MCF 10A (cell line): ENCODE measurements at places on chromosomes 6 and 20.

GRCh38 chr20:821731-822065 is 11.8 kb upstream of the FAM110A start:
- DNase-seq = no peak

DNA sequence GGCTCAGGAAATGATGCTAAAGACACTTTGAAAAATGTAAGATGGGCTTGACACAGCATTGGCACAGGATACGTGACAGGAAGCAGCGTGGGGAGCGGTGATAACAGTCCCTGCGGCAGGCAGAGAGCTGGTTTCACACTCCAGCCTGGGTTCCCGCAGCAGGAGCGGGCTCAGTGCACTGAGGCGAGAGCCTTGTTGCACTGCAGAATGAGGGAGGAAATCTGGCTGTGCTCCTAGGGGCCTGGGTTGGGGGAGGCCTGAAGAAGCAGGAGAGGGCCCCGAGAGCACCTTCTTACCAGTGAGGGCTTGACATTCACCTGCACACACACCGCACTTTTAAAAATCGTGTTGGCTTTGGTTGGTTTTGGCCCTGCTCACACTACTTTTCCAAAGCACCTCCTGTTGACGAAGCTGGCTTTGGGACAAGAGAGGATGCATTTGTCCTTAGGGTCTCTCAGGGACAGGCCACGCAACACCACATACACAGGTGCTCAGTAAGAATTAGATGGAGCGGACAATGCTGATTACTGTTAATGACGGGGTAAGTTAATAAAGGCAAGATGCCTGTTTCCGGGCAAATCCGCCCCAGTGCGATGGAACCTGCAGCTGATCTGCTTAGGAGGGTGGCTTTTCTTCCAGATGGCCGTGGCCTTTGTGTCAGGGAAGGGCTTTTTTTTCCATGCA is 49.4 kb upstream of the ARMC2 start:
- no peak for DNase-seq

- DNase-seq = peak; percentile 80
Measured at GRCh38 chr6:142323377-142323776, 21.6 kb downstream of the ADGRG6 start.

DNA sequence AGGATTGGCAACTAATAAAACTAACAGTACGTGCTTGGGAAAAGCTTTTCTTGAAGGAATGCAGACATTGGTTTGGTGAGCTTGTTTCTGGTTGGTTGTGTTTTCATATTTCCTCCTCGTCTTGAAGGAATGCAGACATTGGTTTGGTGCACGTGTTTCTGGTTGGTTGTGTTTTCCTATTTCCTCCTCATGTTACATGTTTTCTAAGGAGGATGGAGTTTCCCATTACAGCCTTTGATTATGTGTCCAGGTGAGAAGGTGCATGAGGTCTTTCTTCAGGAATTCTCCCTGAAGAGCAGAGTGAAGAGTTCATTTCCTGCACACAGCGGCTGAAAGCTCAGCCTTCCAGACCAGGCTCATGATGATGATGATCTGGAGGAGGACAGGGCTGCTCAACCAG is 190.6 kb downstream of the SMOC2 start:
- no peak for DNase-seq

DNA sequence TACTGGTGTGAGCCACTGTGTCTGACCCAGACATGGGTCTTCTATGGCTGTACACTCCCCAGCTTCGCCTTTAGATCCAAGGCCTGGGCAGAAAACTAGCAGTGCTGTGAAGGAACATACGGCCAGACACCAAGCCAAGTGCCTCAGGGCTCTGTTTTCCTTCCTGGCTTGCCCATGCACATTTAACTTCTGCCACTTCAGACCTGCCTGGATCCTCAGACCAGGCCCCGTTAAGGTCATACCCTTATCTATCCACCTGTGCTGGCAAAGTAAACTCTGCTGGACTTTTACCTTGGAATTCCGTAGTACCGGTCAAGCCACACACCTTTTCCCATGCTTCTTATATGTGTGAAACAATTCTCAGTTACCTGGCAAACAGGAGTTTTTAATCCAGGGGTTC is 644.8 kb downstream of the PTPRT start:
- DNase-seq = no peak

DNA sequence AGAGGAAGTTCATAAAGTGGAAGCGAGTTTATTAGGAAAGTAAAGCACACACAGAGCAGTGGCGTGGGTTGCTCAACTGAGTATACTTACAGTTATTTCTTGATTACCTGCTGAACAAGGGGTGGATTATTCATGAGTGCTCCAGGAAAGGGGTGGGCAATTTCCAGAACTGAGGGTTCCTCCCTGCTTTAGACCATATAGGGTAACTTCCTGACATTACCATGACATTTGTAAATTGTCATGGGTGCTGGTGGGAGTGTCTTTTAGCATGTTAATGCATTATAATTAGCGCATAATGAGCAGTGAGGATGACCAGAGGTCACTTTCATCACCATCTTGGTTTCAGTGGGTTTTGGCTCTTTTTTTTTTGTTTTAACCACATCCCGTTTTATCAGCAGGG is 29.8 kb downstream of the PDYN start:
- no peak for DNase-seq

GRCh38 chr6:125918681-125919566 is 37.6 kb upstream of the HINT3 start:
- peak; percentile 97 for DNase-seq

DNA sequence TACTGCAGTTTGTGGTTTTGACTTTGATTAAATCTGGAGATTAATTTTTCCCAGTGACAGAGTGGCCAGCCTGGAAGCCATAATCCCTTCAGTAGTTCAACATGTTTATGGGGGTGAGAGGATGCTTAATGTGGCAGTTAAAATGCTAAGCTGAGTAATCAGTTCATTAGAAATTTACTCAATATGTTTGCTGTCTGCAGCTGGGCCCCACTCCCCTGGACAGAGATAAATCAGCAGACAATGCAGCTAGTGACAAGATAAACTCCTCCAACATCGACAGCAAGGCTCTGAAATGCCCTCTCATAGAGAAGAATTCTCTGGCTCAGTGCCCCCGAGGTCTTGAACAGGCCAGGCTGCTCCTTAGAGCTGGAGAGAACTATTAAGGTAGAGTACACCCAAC is 101.9 kb downstream of the LRFN2 start:
- DNase-seq = no peak
